ENCODE measurements at places on chromosomes 16 and 17. TPM values are rescaled to one million over a fixed set of nuclear protein-coding genes. Genes with fewer than 3 reads are reported as not detected.

The INPP5K gene
- total RNA-seq, result 28.7 TPM

The PTX4 gene
- total RNA-seq, result not detected

The SLC25A11 gene
- total RNA-seq, result 94.7 TPM

The CLEC10A gene
- not detected for total RNA-seq

The NACA2 gene
- not detected for total RNA-seq

The CACNG3 gene
- total RNA-seq, result 0.15 TPM

The DNAI2 gene
- not detected for total RNA-seq

The OR1A1 gene
- not detected for total RNA-seq

The PRR35 gene
- not detected for total RNA-seq

The C17orf107 gene
- total RNA-seq, result 4.6 TPM

The ABAT gene
- 125 TPM for total RNA-seq

The ANKFN1 gene
- total RNA-seq, result 1.1 TPM

The ADAD2 gene
- 0.43 TPM for total RNA-seq

The KRT28 gene
- not detected for total RNA-seq

The WSCD1 gene
- total RNA-seq, result 22.9 TPM

The IRF8 gene
- total RNA-seq, result 6.2 TPM

The NOB1 gene
- total RNA-seq, result 23.8 TPM

The HIC1 gene
- total RNA-seq, result 24.0 TPM

The MYO15A gene
- 0.14 TPM for total RNA-seq

The GNPTG gene
- total RNA-seq, result 13.9 TPM

The UNC13D gene
- 3.8 TPM for total RNA-seq

The THOC6 gene
- total RNA-seq, result 27.0 TPM

The HLF gene
- total RNA-seq, result 1.4 TPM
